Umbilical cord (tissue), 2 donors: ENCODE measurements at places on chromosomes 2 and 18.

GRCh38 chr18:33605250-33605649 lies 27.2 kb downstream of the ASXL3 start:
- no peak for DNase-seq

GRCh38 chr2:161130354-161130753 lies 29.9 kb upstream of the TANK start:
- DNase-seq = no peak

DNA sequence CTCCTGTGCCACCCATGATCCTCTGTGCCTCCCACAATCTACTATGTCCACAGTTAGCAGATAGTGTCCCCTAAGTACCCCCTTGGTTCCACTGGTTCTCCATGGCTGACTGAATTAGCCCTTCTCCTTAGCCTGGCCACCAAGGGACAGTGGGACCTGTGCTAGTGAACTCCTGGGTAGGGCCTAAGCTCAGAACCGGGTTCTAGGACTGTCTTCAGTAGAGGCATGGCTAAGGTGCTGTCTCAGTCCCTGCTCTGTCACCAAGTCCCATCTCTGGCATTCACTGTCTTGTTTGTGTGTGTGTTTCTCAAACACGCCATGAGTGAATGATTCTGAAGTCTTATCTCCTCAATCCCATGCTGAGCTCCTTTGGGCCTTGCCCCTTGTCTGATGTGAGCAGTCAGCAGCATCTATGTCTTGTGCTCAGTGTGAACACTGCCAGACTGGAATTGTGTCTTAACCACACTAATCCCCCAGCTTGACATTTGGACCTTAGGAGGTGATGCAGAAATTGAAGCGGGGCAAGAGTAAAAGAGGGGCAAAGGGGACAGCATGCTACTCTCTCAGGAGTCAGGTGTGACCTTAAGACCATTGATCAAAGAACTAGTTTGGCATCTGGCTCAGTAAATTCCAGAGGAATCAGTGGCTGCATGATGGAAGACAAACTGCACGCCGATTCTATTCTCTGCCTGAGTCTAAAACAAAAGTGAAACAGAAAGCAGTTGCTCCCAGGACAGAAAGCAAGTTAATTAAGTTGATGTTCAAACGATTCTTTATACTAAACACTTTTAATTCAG lies 190.5 kb downstream of the ALPK2 start:
- DNase-seq = peak; percentile 64

DNA sequence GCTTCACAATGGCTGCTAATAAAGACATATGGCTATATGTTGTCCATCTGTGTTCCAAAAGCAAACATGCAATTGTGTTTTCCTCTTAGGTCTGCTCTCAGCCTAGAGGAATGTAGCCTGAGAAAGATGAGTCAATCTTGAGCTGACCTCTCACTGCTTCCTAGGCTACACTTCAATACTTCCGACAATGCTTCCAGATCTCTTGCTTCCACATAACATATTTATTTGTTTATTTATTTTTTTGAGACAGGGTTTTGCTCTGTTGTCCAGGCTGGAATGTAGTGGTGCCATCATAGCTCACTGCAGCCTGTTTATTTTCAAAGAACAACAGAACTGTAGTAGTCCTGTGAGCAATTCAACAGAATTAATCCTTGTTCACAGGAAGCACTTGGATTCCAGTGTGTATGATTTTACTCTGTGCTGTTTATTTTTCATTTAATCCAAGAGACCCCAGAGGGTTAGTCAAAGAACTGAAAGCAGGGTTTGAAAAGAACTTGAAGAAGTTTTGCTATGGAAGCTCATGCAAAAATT lies 437.9 kb downstream of the TXNL1 start:
- DNase-seq = no peak

- DNase-seq = no peak
Measured at GRCh38 chr18:9477509-9477908, 2.2 kb downstream of the RALBP1 start.

DNA sequence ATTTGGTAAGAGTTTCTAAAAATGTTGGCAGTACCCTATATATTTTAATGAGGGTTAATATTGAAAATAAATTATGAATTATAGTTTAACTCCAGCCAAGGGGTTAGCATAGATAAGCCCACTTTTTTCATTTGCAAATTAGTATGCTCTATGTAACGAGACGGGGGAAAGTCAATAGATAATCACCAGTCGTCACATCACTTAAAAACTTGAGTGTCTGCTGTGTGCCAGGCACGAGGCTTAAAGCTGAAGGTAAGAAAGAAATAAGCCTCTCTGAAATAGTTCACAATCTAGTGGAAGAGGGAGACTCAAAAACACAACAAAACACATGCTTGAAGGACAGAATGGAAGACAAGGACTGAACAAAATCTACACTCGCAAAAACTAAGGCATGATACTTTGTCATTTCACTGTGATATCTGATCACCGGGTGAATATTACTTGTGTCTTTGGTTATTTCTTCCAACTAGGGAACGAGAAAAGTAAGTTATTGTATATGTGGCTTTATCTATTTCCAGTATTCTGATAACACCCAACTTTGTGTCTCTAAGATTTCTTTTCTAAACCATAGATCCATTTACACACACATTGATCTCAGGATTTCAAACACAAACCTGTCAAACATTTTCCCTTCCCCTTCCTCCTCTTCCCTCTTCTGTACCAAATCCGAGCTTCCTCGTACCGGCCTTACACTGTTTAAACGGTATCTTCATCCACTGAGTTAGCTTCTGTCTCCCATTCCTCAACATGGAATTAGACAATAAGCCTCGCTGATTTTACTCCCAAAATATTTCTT lies 199.1 kb downstream of the PIEZO2 start:
- DNase-seq = no peak

- no peak for DNase-seq
Measured at GRCh38 chr2:238143239-238143951, 4.9 kb downstream of the KLHL30 start.

GRCh38 chr2:99471654-99472599 lies 17.9 kb downstream of the REV1 start:
- DNase-seq = no peak

DNA sequence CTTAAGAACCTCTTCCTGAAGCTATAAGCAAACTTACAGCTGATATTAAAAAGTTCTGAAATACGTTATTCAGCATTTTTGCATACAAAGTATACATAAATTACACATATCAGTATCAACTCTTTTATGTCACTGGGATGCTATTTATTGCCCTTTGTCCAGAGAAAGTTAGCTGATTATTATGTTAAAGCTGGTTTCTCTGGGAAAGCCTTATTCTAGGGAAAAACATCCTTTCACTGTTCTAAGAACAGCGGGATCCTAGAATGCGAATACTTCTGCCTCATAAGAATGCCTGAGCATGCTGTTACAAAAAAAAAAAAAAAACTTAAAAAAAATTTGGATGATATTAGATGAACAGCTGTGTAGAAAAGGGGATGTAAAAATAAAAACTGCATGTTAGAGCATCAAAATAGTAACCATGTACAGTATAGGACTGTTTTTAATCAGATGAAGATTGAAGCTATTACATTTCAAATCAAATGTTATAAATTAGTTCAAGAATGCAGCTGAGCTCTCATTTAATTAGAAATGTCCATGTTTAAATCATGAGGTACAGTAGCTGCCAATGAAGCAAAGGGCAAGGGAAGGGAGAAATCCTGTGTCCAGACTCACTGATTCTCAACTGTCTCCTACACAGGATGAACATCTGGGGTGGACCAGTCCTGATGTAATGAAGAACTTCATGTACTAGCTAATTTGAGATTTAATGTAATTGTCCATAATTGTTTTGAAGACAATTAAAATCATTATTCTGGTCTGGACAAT lies 8.2 kb downstream of the FTCDNL1 start:
- no peak for DNase-seq

DNA sequence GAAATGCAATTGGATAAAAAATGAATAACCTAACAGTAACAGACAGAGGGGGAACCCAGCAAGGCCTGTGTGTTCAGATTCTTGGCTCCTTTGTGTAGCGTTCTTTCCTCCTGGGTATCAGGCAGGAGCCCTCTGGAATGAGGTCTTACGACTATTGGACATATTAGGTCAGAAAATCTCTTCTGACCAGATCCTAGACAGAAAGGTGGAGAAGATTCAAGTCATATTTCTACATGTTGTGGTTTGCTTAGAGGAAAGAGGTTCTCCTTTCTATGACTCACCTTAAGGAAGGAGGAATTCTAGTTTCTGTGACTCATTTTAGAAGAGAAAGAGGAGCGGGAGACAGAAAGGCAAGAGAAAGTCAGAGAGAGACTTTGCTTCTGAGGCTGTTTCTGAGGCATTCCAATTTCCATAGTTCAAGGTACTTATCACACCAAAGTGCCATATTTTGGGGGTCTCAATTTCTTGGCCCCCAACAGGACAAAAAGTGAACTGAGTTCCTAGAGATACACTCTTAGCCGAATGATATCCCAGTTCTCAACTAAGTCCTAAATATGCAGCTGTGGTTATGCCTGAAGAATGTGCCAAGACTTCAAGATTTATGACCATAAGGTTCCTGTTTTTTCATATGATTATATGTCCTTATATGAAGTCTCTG lies 618.6 kb downstream of the ZEB2 start:
- peak; percentile 58 for DNase-seq

- DNase-seq = no peak
Measured at GRCh38 chr2:176087330-176088047, 3.7 kb upstream of the EVX2 start.

- DNase-seq = no peak
Measured at GRCh38 chr2:85396531-85397470, 13.4 kb downstream of the CAPG start.
